Stimulated activated CD8-positive, alpha-beta memory T cell treated with anti-CD3 and anti-CD28 coated beads, Interleukin-7, amount 100 ng/mL, for 4 hours (primary cell): ENCODE measurements at places on chromosomes 4 and X.

GRCh38 chr4:136505020-136505419 is 1027.3 kb downstream of the PCDH18 start:
- DNase-seq = no peak

DNA sequence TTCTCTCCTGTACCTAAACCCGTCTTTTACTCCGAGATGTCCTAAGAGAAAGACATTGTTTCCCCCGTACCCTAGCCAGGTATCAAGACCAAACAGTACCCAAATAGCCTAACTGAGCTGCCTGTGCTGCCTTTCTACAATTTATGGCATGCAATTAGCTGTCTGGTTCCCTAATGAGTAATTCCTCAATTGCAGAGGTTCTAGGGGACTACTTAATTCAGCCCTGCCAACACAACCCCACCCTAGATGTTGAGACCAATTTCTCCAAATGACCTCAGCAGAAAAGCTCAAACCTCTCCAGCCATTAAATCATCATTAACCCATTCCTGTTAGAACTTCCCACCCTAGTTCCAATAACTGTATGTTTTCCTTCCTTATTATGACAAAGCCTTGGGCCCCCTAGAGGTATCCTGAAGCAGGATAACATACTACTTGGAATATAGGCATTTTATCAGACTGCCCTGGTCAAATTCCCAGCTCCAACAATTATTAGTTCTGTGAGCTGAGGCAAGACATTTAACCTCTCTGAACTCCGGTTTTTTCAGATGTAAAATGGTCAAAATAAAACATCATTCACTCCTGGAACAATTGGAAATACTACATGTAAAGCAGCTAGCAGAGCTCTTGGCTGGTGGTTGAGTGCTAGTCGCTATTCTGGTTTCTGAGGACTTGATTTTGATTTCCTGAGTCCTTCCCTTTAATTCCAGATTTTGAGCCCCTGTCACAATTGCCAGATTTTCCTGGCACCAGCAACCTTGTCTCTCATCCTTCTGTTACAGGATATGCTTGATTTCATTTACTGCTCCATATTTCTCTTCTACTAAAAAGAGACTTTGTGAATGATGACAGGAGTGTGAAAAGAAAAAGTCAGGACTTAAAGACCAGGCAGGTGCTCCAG is 244.6 kb upstream of the TENM3 start:
- no peak for DNase-seq

- DNase-seq = no peak
Measured at GRCh38 chr4:147785129-147785528, 53.2 kb downstream of the ARHGAP10 start.

DNA sequence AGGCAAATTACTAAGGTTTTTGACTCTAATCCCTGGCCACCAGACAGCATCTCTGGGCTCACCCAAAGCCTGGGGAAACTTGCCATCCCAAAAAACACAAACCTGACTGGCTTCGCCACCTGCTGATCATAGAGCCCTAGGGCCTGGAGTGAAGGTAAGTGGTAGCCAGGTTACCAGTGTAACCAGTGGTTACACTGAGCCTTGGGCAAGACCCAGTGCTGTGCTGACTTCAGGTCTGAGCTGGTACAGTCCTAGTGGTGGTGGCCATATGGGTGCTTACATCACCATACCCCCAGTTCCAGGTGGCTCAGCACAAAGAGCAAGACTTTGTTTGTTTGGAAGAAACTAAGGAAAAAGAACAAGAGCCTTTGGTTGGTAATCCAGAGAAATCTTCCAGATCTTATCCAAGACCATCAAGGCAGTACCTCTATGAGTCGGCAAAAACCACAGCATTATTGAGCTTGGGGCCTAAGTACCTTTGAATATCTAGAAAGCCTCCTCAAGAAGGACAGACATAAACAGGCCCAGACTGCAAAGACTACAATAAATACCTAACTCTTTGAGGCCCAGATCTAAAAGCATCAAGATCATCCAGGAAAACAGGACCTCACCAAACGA is 13.7 kb downstream of the MED14 start:
- DNase-seq = no peak

- DNase-seq = no peak
Measured at GRCh38 chr4:138398322-138398721, 156.2 kb upstream of the SLC7A11 start.

- no peak for DNase-seq
Measured at GRCh38 chr4:61666244-61666643, 466.1 kb downstream of the ADGRL3 start.

DNA sequence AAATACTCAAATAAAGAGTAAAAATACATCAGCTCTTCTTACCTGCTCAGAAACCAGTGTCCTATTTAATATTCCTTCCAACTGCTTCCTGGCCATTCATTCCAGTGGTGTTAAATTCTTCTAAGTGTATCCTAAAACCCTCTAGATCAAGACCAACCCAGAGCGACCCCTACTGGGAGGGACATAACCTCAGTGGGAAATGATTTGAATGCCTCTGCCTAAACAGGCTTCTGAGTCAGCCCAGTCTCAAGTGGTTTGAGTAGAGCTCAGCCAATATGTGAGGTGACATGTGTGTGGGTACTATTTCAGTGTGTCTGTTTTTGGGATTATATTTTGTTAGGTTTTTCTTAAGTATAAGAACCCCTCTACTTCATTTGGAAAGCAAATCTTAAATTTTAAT is 133.6 kb upstream of the ARHGEF9 start:
- DNase-seq = no peak

DNA sequence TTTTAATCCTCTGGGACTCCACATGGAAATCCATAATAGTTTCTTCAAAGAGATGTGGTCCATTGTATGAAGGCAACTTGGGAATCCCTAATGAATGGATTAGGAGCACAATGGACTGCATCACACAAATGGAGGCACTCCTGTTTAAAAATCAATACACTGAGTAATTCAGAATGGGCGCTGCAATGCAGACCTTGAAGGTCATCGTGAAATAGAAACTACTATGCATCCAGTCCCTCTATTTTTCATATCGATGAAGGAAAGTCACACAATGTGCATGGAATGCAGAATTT is 98.8 kb upstream of the EGFL6 start:
- no peak for DNase-seq

DNA sequence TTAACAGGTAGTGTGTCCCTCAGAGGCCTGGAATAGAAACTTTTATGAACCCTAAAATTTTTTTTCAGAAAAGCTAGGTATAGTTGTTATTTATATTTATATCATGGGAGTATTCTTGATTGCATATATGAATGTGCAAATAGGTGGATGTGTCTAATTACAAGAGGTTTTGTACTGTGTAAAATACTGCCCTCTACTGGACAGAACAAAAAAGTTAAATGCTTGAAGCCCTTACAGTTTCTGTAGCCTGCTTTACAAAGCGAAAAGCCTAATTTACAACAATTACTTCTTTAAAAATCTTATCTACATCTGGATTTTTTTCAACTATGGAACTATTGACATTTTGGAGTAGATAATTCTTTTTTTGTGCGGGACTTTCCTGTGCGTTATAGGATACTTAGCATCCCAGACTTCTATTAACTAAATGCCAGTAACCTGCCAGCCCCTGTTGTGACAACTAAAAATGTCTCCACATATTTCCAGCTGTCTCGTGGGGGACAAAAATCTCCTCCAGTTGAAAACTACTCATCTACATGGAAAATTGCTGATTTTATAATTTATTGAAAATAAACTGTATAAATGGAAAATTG is 35.1 kb downstream of the ENPEP start:
- DNase-seq = no peak

DNA sequence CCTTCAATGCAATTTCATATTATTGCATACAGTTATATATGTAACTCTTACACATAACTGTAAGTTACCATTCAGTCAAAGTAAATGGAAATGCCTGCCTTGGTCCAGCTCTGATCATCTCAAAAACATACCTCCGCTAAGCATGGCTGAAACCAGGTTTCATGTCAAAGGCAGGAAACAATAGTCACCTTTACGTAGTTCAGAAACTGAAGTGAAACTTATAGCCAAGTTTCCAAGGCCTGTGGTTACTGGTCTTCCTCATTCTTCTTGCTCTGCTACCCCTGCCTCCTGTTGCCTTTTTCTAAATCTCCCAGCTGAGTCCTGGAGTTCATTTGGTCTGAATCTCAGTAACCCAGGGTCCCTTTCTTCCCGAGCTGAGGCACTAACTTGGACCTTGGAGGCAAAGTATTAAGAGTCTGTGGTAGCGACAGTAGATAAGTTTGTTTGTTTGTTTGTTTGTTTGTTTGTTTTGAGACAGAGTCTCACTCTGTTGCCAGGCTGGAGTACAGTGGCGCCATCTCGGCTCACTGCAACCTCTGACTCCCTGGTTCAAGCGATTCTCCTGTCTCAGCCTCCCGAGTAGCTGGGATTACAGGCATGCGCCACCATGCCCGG is 30.8 kb downstream of the DAPP1 start:
- no peak for DNase-seq

- no peak for DNase-seq
Measured at GRCh38 chr4:14583331-14583730, 418.9 kb upstream of the CPEB2 start.

GRCh38 chrX:14039344-14039743 is 9.7 kb upstream of the GEMIN8 start:
- peak; percentile 29 for DNase-seq

- DNase-seq = no peak
Measured at GRCh38 chr4:105946771-105947170, 51.5 kb downstream of the NPNT start.

DNA sequence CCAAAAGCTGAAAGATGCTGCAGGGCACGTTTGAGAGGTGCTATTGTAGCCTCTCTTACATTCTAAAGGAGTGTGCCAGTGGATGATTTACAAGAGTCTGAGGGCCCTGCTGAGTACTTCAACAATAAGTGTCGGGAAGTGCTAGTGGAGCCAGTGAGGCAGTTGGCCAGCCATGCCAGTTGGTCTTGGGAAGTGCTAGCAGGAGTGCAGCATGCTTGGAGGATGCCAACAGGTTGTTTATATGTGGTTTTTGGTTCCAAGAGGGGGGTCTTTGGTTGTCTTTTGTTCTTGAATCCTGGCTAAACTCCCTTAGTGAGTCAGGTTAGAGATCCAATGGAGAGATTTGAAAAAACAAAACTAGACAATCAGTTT is 335.3 kb downstream of the PABPC4L start:
- DNase-seq = no peak

DNA sequence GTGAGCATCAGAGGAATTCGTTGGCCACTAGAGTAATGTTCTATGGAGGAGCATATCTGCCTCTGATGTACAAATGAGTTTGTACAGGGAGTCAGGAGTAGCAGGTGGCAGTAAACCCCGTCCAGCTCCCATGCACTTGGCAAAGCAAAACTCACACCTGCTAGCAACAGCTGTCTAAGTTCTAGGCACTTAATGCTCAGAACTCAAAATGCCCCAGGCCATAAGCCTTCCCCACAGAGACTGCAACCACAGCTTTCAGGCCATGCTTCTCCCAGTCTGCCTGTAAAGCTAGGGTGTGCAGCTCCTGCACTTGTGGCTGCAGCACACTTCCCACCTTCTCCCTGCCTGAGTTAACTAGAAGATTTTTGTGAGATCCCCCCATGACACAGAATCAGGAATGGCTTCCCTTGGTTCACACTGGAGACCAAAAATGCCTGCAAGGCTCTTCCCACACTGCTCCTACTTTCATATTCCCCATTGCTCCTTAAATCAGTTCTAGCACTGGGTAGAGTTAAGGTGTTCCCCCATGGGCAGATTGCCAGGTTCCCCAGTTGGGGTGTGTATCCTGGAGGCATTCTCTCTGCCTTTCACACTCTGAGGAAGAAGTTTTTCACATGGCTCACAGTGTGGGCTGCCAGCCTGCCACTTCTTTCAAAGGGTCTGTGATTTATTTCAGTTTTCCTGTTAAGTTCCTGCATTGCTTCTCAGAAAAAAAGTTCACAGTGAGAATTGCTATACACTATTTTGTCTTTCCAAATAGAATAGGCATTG is 189.9 kb downstream of the STPG2 start:
- DNase-seq = no peak

GRCh38 chr4:186715077-186715476 is 8.6 kb downstream of the FAT1 start:
- no peak for DNase-seq

DNA sequence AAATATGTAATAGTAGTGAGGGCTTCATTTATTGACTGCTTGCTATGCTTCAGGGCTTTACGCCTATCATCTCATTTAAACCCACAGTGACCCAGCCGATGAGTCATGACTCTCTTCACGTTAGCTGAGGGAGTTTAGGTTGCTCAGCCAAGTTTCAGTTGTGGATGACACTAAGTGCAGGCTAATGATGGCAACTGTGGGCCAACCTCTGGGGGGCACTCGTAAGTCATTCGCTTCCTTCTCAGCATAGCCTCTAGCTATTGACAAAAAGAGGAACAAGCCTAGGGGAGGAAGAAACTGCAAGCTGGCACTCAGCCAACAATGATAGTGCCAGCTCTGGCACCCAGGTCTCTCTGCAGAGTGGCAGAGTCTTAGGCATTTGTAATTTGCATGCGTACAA is 325.0 kb downstream of the ARHGAP10 start:
- peak; percentile 67 for DNase-seq

DNA sequence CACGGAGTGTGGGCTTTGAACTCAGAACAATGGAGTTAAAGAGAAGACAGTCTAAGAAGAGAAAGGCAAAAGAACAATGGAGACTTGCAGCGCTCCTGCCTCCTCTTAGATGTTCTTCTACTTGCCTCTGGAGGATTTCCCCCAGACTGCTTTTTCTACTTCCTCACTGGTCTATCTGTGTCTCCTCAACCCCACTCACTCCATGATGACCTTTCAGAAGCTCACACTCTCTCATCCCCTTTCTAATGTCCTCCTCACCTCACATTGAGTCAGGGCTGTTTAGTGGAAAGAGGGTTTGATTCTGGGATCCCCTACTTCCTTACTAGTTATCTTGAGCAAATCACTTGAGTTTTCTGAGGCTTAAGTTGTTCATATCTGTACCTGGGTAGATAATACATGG is 12.2 kb upstream of the HERC6 start:
- DNase-seq = no peak

DNA sequence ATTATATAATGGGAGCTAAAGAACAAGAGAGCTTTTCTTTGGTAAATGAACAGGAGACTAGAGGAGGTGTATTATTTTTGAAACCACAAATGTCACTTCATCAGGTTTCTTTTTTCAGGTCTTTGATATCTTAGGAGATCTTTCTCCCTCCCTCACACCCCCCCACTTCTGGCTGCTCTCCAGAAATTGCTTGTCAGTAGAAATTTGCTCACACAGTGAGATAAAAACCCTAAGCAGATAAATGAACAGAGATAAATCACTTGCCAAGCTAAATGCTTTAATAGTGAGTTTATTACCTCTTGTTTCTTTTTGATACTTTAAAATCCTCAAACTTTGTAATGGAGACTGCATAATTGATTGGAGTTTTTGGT is 421.2 kb upstream of the TENM3 start:
- DNase-seq = no peak
